ENCODE measurements at places on chromosomes 7 and 10. TPM values are rescaled to one million over a fixed set of nuclear protein-coding genes. Genes with fewer than 3 reads are reported as not detected.

RASA4B gene
- total RNA-seq, result not detected

DNA sequence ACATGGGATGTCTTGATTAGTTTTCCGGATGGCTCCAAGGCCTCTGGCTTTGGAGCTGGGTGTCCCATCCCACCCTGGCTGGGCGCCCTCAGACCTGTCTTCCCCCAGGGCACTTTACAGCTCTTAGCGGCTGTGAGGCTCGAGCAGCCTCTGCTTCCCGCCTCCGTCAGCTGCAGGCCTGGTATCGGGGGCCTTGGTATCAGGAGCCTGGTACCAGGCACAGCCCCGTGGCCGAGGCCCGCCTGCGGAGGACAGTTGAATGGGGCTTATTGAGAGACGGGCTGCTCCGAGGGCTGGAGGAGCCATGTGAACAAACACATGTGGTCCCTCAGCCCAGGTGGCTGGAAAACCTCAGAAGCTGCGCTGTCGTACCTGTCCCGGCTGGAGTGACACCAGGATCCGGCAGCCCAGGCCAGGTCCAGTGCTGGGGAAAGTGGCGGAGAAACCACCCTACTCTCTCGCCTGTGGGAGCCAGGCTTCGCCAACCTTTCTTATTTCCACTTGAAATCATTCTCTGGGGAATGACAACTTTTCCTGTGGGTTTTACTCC is 23.9 kb upstream of the AP5Z1 start:
- DNase-seq, result no peak

GIMAP5 gene
- total RNA-seq, result 0.24 TPM

JCAD gene
- 4.5 TPM for total RNA-seq

GRCh38 chr10:77164616-77165311 is 472.8 kb downstream of the KCNMA1 start:
- no peak for DNase-seq

DNA sequence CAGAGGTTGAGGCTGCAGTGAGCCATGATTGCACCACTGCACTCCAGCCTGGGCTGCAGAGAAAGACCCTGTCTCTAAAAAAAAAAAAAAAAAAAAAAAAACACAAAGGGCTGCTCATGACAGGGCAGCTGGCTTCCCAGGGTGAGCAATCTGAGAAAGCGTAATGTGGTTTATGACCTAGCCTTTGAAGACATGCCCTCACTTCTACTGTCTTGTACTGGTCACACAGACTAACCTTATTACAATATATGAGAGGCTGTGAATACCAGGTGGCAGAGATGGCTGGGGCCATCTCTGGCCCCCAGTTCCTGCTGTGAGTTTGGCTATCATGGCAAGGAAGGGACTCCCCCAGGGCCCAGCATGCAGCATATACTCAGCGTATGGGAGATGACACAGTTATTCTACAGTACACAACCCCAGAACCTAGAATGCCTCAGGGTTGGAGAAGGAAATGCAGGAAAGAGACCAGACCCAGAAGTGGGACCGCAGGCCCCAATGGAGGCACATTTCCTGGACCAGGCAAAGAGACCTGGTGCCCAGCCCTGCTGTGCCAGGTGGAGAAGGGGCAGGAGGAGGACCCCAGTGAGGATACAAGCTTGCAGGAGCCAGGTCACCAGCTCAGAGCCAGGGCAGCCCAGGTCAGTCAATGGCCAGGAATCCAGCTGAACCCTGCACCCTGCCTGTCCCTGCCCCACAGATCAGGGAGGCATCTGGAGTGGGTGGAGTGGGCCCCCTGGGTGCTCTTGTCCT is 26.3 kb downstream of the NPTX2 start:
- no peak for DNase-seq

MYL10 gene
- total RNA-seq, result not detected

DNA sequence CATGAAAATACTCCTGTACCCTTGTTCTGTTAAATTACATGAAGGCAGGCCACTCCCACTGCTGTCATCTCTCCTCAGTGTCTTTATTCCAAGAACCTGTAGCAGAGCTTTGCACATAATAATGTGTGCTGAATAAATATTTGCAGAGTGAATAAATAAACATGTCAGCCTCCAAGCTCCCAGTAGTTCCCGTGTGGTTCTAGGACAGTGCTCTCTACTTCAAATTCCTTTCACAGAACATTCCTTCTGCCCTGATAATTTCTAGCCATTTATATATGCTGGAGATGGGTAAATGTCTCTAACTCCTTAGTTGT is 20.3 kb upstream of the HYAL4 start:
- DNase-seq, result no peak

- DNase-seq, result no peak
Measured at GRCh38 chr7:22468609-22469008, 31.4 kb downstream of the STEAP1B start.

DNA sequence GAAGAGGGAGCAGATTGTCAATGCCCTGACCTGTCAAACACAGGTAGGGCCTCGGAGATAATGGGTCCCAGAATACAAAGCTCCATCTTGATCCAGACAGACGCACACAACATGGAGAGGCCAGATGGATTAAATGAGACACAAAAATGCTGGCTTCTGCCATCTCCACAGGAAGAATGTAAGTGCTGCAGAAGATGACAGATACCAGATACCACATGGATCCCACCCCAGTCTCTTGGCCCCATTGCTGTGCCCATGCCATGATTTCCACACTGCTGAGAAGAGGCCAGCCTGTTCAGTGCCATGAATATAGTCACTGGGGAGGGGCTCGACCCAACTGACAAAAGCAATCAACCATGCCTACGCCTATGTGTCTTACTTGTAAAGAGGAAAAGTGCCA is 487.9 kb downstream of the PARD3 start:
- DNase-seq, result no peak

DNA sequence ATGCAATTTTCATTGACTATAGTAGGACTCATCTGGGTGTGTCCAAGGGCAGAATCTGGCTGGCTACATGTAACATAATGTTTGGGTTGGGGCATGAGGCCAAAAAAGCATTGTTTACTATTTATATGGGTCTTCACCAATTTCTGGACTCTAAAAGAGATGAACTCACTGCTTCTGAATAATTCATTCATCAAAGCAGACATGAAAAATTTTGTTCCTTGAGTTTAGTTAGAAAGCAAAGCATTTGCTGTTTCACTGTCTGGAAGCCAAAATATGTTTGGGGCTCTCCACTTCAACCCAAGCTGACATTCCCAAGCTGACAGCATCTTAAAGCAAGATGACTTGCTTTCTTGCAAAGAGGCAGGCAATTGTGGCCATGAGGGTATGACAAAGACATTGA is 670.6 kb downstream of the SUGCT start:
- DNase-seq, result no peak

- DNase-seq, result no peak
Measured at GRCh38 chr10:114399576-114399975, 4.7 kb downstream of the AFAP1L2 start.

GRCh38 chr7:74258639-74259038 is 4.4 kb upstream of the RFC2 start:
- DNase-seq, result no peak

FAM25C gene
- not detected for total RNA-seq

- no peak for DNase-seq
Measured at GRCh38 chr10:25522294-25522693, 347.5 kb downstream of the GPR158 start.

DNA sequence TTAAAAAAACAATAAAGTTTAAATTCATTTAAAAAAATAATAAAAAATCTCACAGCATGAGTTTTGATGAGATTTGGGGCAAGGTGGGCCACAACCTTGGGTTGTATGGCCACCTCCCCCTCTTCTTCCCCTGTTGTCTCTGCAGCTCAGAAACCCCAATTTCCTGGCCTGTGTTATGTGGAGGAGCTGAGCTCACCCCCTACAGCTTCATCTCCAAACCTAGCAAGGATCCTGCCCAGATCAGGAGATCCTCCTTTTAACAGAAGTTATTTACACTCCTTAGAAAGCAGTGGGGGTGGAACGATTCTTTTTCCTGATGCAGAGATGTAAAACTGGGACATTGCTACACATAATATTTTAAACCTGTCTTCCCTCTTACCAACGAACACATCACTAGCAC is 6.9 kb upstream of the SH2D4B start:
- DNase-seq, result no peak

CTNNA3 gene
- not detected for total RNA-seq

DGKB gene
- 0.11 TPM for total RNA-seq

DNA sequence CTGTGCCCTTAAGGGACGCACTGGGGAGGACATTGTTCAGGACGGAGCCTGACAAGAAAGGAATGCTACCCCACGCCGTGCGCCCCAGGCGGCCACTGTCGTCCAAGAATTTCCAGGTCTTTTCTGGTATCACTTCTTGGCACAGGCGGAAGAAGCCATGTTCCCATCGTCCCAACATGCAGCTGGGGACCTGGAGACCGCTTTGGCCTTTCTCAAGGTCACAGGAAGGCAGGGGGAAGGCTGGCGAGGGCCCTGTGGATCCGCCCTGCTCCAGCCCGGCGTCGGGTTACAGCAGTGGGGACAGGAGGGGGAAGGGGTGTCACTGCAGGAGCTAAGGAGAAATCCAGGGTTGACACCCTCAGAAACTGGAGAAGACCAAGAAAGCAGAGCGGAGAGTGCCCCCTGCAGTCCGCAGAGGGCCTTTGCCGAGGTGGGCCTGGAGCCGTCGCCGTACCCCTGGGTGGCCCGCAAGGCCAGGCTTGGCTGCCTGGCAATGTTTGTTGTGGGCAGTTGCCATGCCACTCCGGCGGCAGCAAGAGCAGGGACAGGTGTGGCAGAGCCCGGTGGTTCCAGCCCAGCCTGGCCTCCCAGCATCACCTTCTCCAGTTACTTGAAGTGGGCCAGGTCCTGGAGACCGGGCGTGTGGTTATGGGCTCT is 104.1 kb downstream of the LHPP start:
- DNase-seq, result peak; percentile 31

DNA sequence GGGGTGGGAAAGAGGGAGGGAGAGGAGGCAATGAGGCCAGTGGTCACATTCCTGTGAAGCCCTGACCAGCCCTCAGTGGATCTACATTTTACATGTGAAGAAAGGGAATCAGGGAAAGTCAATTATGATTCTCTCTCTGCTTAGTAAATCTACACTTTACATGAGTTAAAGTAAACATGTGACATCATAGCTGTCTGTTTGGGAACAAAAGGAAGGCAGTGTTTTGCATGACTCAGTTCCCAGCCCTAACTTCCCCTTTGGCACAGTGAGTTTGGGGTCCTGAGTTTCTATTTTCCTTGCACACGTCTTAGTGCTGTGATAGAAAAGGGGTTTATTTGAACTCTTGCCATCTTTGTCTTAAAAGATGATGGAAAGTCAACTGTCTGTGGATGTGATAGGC is 615.1 kb downstream of the SDK1 start:
- peak; percentile 77 for DNase-seq

NXPH1 gene
- not detected for total RNA-seq

OR6V1 gene
- not detected for total RNA-seq

- DNase-seq, result no peak
Measured at GRCh38 chr7:113338071-113338696, 219.8 kb upstream of the SMIM30 start.

IDI2 gene
- not detected for total RNA-seq

DNA sequence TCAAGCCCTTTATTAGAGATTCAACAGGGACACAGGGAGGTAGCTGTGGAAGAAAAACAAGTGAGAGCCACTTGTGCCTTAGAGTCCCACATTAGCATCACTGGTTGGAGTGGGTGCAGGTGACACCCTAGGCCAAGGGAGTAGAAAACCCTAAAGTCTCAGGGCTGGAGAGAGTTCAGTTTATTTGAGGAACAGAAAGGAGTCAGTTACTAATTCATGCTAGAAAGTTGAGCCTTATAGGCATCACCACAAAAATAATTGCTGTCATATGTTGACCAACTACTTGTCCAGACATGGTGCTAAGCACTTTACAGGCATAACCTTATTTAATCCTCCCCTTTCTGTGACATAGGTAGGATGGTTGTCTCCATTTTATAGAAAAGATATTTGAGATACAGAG is 20.9 kb upstream of the ACSL5 start:
- no peak for DNase-seq

DNA sequence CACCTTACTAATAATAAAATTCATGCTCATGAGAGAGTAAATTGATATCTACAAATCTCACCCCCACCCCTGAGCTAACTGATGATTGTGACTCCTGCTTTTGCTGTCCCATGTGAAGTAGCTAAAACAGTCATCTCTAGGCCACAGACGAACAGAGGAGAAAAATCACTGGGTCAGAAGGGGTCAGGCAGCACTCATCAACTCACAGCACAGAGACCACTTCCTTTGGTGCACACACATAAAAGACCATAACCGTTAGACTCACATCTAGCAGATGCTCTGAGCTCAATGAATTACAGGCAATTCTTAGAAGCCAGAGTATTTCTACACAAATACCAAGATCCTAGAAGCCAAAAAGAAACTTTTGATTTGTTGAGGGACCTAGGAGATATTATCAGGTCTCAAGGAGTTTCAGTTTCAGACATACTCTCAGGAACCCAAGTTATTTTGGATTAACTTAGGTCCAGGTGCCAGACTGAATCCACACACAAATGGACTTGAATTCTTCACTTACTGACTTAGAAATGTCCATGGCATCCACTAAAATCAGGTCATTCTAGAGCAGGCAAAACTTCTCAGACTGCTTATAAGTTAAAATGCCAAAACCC is 65.0 kb upstream of the TES start:
- no peak for DNase-seq

DNA sequence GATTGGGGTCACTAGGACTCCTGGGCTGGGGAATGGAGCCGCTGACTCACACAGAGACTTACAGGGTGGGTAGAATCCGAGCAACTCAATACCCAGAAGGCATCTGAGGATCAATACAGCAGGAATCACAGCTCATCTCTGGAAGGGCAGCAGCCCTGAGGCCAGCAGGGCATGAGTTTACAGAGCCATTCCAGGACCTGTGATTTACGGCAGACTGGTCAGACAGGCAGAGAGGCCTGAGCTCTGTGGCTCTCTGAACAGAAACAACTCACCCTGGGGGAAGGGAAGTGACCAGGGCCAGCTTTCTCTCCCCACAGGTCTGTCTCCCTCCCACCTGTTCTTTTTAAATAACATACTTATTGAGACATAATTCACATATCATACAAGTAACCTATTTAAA is 88.2 kb upstream of the CXCL12 start:
- DNase-seq, result no peak

CCL26 gene
- 1.5 TPM for total RNA-seq

DNA sequence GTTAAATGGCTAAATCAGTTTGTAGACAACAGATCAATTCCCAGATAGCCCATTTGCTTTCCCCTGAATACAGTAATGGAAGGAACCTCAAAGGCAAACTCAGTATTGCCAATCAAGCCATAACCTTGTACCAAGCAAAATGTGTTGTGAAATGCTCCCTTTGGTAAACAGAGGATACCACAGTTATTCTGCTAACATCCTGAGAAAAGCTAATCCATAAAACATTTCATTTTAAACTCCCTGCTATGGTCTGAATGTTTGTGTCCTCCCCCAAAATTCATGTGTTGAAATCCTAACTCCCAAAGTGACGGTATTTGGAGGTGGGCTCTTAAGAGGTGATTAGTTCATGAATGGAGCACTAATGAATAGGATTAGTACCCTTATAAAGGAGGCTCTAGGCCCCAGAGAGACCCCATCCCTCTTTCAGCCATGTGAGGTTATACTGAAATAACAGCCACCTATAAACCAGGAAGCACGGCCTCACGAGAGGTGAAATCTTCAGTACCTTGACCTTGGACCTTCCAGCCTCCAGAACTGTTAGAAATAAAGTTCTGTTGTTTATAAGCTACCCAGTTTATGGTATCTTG is 89.3 kb upstream of the RNF148 start:
- no peak for DNase-seq

SPDYE2B gene
- total RNA-seq, result not detected

NPY4R gene
- not detected for total RNA-seq

GRCh38 chr7:69801729-69802682 is 203.7 kb downstream of the AUTS2 start:
- DNase-seq, result no peak

BHLHA15 gene
- not detected for total RNA-seq

DNAJC30 gene
- total RNA-seq, result 1.0 TPM
